ENCODE measurements at places on chromosomes 16 and 17.

DNA sequence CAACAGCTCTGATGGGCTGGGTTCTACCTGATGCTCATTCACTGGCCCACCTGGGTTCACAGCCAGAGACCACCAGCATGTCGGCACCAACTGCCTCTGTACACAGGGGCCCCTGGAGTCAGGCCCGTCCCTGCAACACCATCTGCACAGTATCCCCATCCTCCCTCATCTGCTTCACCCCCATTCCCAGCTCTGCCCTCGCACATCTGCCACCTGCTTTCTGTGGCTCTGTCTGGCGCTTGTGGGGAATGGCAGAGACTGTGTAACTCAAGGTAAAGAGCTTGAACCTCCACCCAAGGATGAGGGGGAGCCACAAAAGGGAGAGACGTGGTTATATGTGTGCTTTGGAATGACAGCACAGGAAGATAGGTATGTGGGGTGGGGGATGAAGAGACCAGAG, 27.2 kb downstream of the SMPD3 start:
- no peak for DNase-seq

DNA sequence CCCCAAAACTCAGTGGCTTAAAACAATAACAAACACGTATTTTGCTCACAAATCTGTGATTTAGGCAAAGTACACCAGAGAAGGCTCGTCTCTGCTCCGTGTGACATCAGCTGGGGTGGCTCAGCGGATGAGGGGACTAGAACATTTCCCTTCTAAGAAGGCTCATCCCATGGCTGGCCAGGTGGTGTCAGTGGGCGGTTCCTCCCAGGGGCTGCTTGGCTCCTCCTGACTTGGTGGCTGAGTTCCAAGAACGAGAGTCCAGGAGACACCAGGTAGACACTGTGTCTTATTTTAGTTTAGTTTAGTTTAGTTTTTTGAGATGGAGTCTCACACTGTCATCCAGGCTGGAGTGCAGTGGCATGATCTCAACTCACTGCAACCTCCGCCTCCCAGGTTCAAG, 5.6 kb upstream of the CHMP6 start:
- no peak for DNase-seq

DNA sequence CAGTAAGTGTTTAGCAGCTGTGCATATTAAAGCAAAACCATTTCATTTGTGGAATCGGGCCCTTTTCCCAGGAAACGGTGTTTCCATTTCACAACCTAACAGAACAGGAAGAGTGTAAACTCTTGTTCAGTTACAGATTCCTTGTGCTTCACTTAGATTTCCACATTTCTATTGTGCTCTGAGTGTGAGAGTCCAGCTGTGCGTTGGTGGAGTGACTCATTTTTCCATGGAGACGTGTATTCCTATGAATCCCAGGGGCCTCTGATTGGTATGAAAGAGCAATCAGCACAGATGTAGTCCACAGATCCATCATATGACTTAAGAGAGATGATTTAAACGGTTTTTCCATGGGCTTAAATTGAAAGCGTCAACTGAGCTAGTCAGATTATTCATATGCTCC, 13.3 kb upstream of the CAVIN1 start:
- no peak for DNase-seq

- DNase-seq, result no peak
These were observed 100.2 kb downstream of the KATNIP start for GRCh38 chr16:27650073-27650701.

- DNase-seq, result no peak
These were observed 151.1 kb upstream of the MAF start for GRCh38 chr16:79751471-79752184.

- no peak for DNase-seq
These were observed 21.4 kb downstream of the NT5M start for GRCh38 chr17:17324616-17325015.

GRCh38 chr16:77300256-77300655, 101.0 kb downstream of the SYCE1L start:
- DNase-seq, result no peak

DNA sequence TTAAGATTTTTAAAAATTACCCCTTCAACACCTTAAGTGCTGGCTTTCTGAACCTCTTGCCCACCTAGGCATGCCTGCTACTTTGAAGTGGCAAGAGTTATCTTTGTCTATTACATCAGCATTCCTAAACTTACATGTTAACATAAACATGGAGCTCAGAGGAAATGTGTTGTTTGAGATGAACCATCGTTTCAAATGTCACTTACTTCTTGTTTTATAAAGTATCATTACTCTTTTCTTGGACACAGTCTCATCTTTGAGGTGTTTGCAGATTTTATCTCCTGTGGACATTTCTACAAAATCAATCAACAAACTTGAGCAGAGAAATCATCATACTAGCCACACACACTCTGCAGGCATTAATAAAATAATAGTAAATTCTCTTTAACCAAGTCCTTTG, 184.9 kb downstream of the WWOX start:
- DNase-seq, result no peak

DNA sequence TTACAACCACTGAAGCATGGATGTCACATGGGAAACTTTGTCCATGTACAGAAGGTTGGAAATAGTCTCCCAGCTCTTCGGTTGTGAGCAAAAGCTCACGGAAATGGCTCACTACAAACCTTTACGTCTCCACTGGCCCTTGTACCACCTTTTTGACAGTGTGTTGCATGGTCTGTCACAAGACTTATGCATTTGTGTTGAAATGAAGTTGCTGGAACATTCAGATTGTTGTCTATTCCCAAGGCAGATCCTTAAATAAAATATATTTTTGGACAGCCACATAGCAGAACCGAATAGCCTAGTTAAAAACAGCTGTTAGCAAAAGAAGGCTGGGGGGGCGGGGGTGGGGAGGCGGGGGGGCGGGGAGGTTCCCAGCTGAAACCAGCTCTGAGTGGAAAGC, 39.2 kb downstream of the KNOP1 start:
- no peak for DNase-seq

- DNase-seq, result no peak
These were observed 208.8 kb downstream of the HAPSTR1 start for GRCh38 chr16:9300252-9300651.

GRCh38 chr16:31875112-31875803, 1.7 kb downstream of the ZNF267 start:
- DNase-seq, result no peak

- DNase-seq, result no peak
These were observed 7.9 kb downstream of the PLLP start for GRCh38 chr16:57276596-57276995.

All from activated CD4-positive, alpha-beta T cell treated with anti-CD3 and anti-CD28 coated beads for 36 hours (primary cell).